Eye (tissue), 1 donor: ENCODE measurements at places on chromosomes 12 and 14.
A peak's percentile ranks its signal among the peaks of the same experiment; 100 is the strongest.

DNA sequence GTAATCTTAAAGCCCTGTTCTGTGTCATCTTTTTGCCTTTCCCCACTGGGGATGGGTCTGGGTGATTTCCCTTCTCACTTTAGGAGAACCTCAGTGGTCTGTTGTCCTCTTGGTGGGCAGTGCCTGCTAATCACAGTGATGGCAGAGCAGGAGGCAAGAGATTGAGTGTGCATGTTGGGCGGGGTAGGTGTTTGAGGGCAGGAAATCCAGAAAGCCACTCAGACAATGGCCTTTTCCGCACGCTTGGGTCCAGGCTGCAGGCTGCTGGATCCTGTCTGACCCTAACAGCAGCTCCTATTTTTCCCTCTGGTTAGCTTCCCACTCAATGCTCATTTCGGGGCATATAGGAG lies 13.7 kb upstream of the ITGA5 start:
- no peak for DNase-seq

DNA sequence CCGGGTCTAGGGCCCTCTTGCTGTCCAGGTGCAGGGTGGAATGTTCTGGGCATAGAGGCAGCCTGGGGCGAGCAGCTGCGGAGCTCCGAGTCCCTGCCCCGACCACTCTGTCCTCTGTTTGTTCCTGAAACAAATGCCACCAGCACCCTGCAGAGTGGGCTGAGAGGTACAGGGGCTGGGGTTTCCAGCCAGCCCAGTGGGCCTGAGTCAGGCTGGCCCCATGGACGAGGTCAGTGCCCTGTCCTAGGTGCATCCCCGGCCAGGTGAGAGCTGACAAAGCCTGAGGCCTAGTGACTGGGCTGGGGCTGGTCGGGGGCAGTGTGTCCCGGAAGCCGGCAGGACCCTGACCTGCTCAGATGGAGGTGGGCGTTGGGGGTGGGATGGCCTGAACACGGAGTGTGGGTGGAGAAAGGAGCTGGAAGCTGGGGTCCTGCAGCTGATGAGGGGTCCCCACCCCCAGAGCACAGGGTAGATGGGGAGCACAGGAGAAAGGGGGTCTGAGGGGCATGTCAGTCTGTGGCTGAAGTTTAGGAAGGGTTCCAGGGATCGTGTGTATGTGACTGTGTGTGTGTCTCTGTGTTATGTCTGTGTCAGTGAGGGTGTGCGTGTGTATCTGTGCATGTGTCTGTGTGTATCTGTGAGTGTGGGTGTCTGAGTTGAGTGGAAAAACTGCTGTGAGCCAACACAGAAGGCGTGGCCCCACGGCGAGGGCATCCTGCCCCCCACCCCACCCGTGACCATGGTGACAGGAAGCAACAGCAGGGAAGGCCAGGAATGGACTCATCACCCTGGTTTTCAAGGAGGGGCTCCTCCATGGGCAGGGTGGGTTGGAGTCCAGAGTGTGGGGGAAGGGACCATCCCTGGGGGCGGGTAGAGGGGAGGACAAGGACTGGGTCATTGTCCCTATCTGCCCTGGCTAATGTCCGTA lies 2.4 kb upstream of the CRIP1 start:
- DNase-seq: peak; percentile 34

- DNase-seq: peak; percentile 55
Measured at GRCh38 chr14:85415015-85415712, 114.8 kb upstream of the FLRT2 start.

DNA sequence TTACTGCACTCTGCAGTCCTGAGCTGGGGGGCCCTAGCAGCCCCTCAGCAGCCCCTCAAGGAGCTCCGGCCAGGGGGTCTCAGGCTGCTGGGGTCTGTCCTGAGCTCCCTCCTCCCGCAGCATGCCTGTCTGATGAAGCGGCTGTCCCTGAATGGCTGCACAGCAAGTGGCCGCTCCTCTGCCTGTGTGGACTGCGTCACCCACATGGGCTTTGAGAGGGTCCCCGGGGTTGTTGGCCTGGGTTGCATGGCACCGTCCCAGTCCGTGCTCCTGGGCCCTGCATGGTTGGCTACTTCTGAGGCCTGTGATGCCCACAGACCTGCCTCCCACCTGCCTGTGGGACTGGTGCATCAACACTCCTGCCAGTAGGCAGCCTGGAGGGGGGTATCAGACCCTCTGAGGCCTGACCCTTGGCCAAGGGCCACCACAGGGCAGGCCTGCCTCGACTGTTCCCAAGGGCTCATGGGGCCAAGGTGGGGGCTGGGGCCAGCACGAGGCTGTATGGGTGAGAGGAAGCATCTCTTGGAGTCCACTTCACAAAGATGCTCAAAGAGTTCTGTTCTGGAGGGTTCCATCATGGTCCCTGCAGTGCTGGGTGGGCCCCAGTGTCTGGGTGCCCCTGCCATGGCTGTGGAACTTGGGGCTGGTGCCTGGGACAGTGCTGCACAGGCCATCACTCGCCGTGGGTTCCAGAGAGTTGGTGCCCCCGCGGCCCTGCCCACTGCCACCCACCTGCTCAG lies 12.2 kb downstream of the CEP170B start:
- no peak for DNase-seq
